ENCODE measurements at places on chromosomes 7 and 10.
A peak's percentile ranks its signal among the peaks of the same experiment; 100 is the strongest.

- no peak for DNase-seq
Measured at GRCh38 chr7:40223451-40224127, 88.8 kb downstream of the SUGCT start.

DNA sequence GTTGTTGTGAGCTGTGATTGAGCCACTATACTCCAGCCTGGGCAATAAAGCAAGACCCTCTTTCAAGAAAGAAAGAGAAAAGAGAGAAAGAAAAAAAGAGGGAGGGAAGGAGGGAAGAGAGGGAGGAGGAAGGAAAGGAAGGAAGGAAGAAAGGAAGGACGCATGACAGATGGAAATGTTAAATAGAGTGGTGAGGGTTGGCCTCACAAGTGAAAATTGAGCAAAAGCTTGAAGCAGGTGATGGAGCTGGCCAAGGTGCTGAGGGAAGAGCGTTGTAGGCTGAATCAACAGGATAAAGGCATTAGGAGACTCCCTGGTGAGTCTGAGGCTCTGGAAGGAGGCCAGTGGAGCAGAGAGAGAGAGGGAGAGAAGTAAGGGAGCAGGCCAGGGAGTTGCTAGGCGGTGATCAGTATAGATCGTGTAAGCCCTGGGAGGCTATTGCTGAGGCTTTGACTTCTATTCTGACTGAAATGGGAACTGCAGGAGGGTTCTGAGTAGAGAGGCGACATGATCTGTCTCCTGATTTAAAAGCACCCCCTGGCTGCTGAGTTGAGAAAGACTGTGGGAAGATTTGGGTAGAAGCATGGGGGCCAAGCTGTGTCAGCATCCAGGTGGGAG lies 26.5 kb upstream of the TMEM248 start:
- peak; percentile 11 for DNase-seq

DNA sequence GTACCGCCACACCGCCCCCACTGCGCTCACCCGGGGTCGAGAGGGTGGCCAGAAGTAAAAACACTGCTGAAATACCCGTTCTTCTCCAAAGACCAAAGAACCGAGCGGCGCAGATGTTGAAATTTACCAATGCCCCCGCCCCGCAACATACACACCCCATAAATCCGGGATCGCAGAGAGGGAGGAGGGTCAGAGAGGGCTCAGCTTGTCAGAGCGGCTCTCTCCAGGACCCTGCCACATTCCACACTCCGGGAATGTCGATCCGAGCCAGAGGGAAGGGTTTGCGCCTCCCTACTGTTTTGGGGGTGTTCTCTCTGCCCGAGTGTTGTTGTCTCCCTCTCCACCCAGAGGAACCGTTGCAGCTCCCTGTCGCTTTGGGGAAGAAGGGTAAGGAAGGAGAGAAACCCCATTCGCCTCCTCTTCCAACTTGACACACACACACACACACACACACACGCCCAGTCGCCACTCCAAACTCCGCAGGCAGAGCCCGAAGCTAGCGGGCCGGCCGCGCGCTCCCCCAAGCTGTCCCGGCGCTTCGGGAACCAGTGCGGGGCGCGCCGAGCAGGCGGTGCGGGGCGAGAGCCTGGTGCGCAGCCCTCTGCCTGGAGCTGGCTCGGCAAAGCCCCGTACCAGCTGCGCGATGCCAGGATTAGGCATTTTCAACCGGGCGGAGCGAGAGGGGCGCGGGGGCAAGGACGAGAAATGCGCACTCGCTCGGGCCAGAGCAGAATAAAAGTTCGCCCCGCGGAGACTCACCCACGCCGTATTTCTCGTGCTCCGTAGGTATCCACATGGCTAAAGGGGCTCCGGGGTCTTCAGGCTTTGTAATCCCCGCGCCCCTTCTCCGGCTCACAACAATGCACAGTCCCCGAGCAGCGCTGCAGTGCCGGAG lies 609 bp downstream of the DOCK4 start:
- peak; percentile 67 for DNase-seq

DNA sequence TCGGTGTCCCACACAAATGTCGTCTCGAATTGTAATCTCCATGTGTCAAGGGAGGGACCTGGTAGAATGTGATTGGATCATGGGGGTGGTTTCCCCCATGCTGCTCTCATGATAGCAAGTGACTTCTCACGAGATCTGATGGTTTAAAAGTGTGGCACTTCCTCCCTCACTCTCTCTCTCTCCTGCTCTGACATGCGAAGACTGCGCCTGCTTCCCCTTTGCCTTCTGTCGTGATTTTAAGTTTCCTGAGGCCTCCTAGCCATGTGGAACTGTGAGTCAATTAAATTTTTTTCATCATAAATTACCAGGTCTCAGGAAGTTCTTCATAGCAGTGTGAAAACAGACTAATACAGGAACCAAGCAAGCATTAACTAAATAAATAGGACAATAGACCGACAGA lies 229.1 kb downstream of the GFRA1 start:
- DNase-seq: no peak

DNA sequence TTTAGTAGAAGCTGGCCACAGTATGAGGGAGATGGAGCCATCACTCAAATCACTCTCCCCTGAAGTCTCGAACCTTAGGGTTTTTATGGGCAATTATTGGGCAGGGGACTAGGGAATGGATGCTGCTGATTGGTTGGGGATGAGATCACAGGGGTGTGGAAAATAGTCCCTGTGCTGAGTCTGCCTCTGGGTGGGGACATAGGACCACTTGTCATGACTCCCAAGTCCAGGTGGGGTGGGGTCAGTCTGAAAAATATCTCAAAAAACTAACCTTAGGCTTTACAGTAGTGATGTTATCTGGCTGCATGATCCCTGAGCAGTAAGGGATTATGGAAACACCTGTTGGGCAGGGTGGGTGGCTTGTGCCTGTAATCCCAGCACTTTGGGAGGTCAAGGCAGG lies 98.6 kb downstream of the XRCC2 start:
- DNase-seq: no peak

GRCh38 chr10:14556285-14556956 lies 218.3 kb downstream of the FAM107B start:
- no peak for DNase-seq

DNA sequence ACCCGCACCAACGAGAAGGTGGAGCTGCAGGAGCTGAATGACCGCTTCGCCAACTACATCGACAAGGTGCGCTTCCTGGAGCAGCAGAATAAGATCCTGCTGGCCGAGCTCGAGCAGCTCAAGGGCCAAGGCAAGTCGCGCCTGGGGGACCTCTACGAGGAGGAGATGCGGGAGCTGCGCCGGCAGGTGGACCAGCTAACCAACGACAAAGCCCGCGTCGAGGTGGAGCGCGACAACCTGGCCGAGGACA lies 1.6 kb downstream of the VIM start:
- DNase-seq: no peak

DNA sequence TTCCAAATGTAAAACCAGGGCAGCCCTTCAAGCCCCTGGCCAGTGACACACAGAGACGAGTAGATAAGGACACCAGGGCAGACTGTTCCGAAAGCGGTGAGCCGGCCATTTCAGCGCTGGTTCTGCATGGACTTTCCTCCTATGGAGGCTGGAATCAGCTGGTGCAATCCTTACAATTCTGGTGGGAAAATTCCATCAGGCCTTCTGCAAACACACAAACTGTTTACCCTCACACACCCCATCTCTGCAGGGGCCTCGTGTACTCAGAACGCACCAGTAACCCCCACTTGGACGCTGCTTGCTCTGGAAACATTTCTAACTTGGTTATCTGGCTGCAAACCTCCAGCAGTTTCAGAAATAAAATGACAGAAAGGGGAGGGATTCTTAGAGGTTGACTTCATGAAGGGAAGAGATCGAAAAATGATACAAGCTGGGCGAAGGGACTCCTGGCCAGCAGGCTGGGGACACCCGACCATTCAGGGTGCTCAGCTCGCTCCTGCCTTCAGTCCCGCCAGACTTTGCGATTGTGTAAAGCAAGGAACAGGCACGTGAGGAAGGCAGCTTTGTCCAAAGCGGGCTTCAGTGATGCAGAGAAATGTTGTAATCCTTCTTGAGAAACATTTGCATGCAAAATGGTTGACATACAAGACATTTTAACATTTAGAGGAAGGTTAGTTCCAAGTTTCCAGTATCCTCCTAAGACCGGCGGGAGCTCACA lies 19.7 kb upstream of the SHH start:
- no peak for DNase-seq

GRCh38 chr7:151398446-151399304 lies 11.2 kb downstream of the WDR86 start:
- DNase-seq: no peak

DNA sequence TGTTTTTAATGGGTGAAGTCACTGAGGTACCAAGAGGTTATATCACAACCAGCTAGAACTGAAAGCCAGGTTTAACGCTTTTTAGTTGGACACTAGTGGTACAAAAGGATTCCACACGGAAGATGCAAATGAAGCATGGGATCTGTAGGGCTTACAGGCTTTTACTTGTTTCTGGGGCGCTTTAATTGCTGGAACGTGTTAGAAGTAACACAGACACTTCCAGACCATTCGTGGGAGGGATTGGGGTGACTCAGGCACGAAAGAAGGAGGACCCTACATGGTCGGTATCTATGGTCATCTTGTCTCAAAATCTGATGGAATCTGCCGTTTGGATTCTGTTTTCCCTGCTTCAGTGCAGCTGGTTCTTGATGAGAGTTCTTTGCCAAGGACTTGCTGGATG lies 1.0 kb downstream of the YKT6 start:
- DNase-seq: no peak

- DNase-seq: peak; percentile 46
Measured at GRCh38 chr7:117993377-117994003, 120.2 kb upstream of the CTTNBP2 start.

GRCh38 chr7:36670585-36671431 lies 53.5 kb downstream of the AOAH start:
- DNase-seq: peak; percentile 72

DNA sequence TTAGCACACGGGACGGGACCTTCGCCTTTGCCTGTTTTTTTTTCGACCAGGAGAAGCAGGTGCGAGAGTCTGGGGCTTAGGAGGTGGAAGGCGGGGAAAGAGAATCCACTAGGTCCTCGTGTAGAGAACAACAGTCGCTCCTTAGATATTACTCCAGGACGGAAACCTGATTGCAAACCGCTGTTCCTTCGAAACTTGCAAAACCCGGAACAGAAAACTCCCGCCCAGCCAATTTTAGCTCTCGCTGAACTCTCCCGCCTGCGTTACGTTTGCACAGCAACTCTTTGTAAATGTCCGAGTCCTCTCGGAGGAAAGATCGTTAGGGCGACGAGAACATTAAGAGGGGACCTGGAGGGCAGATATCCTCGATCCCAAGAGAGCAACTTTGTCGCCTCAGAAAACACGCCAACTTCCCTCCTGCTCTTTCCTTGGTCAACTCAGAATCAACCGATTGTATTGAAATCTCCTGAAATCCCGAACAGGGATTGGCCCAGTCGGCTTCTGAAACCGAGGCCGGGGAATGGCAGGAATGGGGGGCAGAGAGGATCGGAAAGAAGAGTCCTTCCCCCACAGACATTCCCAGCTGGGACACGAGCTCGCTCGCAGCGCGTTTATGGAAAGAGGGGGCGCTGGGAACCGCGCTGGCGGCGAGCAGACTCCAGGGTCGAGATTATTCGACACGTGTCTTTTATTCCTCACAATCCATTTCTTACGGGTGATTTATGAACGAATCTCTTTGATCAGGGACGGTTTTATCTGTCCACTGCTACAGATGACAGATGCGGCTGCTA lies 9.9 kb downstream of the TWIST1 start:
- DNase-seq: no peak

GRCh38 chr7:105532709-105533460 lies 884 bp downstream of the RINT1 start:
- no peak for DNase-seq

GRCh38 chr10:121240556-121240955 lies 357.7 kb downstream of the FGFR2 start:
- no peak for DNase-seq

DNA sequence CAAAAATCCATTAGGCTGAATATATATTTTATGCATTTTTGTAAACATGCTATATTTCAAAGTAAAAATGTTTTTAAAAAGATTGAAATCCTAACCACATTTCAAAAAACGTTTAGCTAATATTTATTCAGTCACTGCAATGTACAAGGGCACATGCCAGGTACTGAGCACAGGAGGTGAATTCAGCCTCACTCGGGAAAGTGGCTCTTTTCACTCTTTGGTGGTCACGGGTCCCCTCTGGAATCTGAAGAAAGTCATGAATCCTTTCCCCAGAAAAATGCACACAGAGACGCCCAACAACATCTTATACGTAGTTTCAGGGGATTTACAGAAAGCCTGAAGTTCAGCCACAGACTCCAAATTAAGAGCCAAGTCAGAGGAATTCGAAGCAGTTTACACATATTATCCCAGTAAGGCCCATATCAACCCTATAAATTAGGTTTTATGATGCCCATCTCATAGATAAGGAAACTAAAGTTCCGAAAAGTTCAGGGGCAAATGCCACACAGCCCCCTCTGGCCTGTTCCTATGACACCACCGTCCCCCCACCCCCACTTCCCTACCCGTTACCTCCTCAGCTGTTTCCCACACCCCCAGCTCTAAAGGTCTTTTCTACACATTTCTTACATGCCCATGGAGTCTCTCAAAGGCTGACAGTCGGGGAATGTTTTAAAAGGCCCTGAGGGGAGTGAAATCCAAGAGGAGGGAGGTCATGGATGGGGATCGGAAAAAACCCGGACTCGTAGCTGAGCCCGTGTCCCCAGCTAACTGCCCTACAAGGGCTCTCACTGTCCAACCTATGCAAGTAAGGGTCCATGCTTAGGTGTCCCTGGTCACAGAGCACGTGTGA lies 9.6 kb upstream of the SVOPL start:
- DNase-seq: no peak

- peak; percentile 80 for DNase-seq
Measured at GRCh38 chr10:92757066-92757710, 67.4 kb downstream of the HHEX start.

GRCh38 chr7:87330942-87331341 lies 14.5 kb upstream of the CROT start:
- DNase-seq: no peak

DNA sequence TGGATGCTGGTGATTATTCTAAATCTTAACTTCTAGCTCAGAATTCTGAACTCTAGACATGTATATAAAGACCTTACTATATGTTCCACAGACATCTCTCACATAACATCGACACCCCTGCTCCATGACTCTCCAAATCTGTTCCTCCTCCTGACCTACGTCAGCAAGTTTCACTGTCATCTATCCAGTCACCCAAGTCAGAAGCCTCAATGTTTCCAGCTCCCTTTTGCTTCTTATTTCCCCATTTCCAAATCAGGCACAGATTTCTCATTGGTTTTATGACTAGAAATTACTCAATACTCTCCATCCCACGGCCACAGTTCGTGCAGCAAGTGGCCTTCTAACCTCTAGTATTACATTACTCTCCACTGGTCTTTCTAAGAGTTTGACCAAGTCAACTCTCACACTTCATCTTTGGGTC lies 28.5 kb downstream of the EPC1 start:
- peak; percentile 59 for DNase-seq

- no peak for DNase-seq
Measured at GRCh38 chr10:1522237-1522636, 215.1 kb downstream of the ADARB2 start.

- DNase-seq: no peak
Measured at GRCh38 chr7:130648580-130648979, 20.0 kb downstream of the COPG2 start.

- DNase-seq: no peak
Measured at GRCh38 chr7:132440151-132440550, 136.1 kb downstream of the PLXNA4 start.
